ENCODE measurements at places on chromosomes 3 and 15. TPM values are rescaled to one million over a fixed set of nuclear protein-coding genes. Genes with fewer than 3 reads are reported as not detected.

- no peak for DNase-seq
Observed at GRCh38 chr15:101526442-101526841, 36.9 kb upstream of the PCSK6 start.

- DNase-seq, result no peak
Observed at GRCh38 chr3:25903371-25904129, 113.7 kb downstream of the OXSM start.

- DNase-seq, result no peak
Observed at GRCh38 chr3:174945951-174946350, 86.8 kb downstream of the NAALADL2 start.

ATP11B gene
- total RNA-seq, result 97.2 TPM

- peak; percentile 54 for DNase-seq
Observed at GRCh38 chr15:59329570-59330350, 42.9 kb downstream of the MYO1E start.

GRCh38 chr15:39443659-39444219 is 137.1 kb upstream of the THBS1 start:
- DNase-seq, result no peak

GRCh38 chr3:24748520-24748919 is 253.9 kb upstream of the THRB start:
- DNase-seq, result no peak

GRCh38 chr15:51227940-51228732 is 110.3 kb downstream of the CYP19A1 start:
- DNase-seq, result no peak

GRCh38 chr15:50137893-50138292 is 18.9 kb upstream of the ATP8B4 start:
- no peak for DNase-seq

ZMYND10 gene
- total RNA-seq, result 0.26 TPM

DNA sequence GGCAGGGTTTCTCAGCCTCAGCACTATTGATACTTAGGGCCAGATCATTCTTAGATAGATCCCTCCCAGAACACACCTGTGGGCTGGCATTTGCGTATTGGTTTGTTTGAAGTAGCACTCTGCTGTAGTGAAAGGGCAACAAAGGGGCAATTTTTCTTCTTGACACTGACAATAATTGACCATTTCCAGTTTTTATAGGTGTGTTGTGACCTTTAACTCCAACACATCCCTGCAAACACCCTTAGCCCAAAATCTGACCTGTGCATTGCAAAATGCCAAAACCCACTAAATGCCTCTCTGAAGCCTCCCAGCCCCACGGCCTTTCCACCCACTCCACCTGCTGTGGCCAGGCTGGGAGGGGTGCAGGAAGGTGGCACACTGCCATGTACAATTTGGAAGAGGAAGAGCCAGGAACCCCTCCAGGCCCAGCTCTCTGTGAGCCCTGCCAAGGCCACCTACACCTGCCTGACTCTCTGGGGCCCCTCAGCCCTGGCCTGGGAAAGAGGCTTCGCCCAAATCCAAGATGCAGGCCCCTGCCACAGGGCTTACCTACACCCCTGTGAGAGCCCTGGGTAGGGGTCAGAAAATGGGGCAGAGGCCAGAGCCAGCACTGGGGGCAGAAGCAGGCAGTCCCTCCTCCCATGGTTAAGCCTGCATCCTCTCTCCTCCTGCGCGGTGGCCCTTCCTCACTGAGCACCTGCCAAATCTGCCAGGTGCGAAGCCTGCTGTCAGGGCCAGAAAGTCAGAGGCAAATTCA is 9.6 kb upstream of the CYP11A1 start:
- DNase-seq, result no peak

GRCh38 chr15:68228143-68228970 is 1.2 kb downstream of the CLN6 start:
- DNase-seq, result no peak

GRCh38 chr3:16728770-16729745 is 123.8 kb upstream of the DAZL start:
- no peak for DNase-seq

DNA sequence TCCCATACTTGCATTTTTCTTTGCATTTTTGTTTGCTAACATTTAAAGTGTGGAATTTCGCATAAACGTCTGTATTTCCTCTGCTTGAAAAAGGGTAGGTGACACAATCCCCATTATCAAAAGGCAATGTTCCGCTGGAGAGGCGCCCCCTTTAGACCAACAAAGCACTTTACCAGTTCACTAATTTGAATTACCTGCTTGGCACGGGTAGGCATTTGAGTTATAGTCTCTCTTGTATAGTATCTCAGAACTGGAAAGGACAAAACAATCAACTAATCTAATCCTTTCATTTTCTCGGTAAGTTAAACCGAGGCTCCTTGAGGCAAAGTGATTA is 775 bp upstream of the CCDC39 start:
- no peak for DNase-seq

DNA sequence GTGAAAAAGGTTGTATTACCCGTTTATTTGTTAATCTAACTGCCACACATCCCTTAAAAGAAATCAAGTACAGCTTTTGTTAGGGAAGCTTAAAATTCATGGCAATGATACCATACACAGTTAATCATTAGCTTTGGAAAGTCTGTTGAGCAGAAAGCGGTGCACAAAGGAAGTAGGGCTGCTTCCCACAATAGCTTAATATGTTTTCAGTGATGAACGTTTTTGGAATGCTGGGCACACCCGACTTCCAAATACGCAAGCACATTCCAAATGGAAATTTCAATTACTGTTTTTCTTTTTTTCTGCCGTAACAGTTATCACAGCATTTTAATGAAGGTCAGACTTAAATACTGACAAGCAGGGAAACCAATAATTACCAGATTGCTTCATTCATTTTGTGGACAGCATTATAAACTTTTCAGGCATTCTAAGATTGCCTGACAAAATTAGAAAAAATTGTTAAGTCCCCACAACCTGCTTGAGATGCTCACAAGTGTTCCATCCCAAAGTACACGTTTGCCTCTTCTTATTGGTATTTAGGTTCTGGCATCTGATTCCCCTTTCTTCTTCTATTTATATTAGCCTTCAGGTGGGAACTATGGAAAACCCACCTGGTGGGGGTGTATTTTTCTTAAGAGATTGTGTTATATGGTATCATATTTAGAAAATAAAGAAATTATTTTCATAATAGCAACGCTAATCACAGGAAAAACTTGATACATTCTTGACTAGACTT is 1.1 kb upstream of the ECT2 start:
- no peak for DNase-seq

GRCh38 chr15:90865702-90866101 is 2.7 kb upstream of the FURIN start:
- no peak for DNase-seq

DNA sequence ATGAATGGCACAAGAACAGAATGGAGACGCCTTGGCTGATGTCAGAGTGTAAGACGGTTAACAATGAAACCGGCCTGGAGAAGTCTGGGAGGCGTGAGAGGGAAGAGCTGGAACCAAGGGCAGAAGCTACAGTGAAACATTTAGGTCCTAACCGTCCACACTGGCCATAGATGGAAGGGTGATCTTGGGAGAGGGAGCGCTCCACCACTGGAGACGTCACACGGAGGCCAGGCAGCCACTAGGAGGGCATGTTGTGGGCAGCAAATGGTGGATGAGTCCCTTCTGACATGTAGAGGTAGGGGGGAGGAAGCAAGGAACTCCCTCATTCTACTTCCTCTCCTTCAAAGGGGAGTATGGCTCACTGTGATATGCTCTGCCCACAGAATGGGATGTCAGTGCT is 23.8 kb downstream of the FEM1B start:
- peak; percentile 29 for DNase-seq

GRCh38 chr3:138072796-138073195 is 42.6 kb downstream of the DZIP1L start:
- DNase-seq, result no peak

- no peak for DNase-seq
Observed at GRCh38 chr3:185207931-185208746, 45.7 kb downstream of the EHHADH start.

All from ureter (tissue), 1 donor.